ENCODE measurements at places on chromosomes 13 and 19. TPM values are rescaled to one million over a fixed set of nuclear protein-coding genes. Genes with fewer than 3 reads are reported as not detected.

- no peak for DNase-seq
Measured at GRCh38 chr13:76863022-76863421, 23.2 kb downstream of the KCTD12 start.

GRCh38 chr19:18328340-18329034 lies 5.6 kb upstream of the LSM4 start:
- DNase-seq, result peak; percentile 92

DNA sequence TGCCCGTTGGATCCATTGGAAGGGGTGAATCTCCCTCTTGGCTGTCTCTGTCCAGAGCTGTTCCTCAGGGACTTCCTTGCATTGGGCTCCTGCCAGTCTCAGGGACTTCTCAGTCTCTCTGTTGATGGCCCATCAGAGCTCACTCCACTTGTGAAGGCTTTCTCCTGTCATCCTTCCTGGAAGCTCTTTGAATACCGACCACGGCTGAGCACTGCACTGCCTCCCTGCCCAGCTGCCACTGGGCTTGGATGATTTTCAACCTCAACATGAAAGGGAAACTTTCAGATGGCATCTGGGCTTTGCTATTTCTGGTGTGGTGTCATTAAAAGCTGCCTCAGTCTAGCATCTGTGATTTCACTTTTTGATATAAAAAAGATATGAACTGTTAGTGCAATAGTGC lies 66.1 kb upstream of the ANKRD10 start:
- no peak for DNase-seq

DNA sequence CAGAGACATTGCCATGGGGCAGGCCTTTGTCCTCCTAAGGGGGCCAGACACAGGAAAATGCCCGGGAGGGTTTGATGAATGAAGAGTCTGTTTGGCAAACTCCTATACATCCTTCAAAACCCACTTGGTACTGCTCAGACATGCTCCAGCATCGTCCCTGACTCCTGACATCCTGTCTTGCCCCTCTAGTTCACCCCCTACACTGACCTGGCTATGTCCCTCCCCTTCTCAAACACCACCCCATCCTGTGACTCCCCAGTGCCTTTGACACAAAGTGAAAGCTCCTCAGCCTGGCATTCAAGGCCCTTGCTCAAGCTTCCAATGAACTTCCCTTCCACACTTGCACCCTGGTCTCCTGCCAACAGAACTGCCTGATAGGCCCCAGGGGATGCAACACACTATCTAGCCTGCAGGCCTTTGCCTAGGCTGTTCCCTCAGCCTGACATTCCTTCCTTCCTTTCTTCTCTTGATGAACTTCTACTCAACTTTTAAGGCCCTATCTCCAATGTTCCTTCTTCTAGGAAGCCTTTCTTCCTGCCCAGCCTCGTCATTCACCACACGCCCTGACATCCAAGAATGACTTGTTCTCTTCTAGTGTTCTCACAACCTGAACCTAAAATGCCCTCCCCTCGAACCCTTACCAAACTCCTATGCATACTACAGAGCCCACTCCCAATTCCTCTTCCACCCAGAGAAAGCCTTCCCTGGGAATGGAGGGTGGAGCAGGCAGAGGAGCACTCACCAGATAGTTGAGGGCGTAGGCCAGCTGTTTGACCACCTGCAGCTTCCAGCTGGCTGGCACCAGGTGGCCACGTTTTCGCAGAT lies 12.4 kb downstream of the JAK3 start:
- no peak for DNase-seq

GRCh38 chr13:21518617-21519144 lies 59.6 kb upstream of the ZDHHC20 start:
- DNase-seq, result no peak

GRCh38 chr19:4369888-4370260 lies 26.5 kb downstream of the MPND start:
- DNase-seq, result no peak

- DNase-seq, result no peak
Measured at GRCh38 chr19:15469513-15470297, 5.4 kb upstream of the RASAL3 start.

DNA sequence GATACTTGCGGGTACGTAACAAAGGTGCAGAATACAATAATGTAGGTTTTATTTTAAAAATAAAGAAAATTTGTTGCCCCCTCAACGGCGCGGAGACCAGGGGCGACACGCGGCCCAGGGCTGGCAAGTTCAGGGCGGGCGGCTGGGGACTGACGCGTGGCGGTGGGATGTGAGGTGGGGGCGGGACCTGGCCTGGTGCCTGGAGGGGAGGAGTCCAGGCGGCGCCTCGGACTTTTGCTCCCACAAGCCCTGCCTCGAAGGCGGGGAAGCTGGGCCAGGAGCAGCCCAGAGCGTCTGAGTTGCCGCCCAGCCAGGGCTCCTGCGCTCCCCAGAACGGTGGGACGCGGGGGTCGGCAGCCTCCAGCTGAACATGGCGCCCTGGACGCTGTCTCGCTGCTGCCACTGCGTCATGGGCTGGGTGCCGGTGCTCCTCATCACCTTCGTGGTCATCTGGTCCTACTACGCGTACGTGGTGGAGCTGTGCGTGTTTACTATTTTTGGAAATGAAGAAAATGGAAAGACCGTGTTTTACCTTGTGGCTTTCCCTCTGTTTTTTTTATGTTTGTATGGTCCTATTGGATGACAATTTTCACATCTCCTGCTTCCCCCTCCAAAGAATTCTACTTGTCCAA lies 1122.8 kb upstream of the ATXN8OS start:
- no peak for DNase-seq

DNA sequence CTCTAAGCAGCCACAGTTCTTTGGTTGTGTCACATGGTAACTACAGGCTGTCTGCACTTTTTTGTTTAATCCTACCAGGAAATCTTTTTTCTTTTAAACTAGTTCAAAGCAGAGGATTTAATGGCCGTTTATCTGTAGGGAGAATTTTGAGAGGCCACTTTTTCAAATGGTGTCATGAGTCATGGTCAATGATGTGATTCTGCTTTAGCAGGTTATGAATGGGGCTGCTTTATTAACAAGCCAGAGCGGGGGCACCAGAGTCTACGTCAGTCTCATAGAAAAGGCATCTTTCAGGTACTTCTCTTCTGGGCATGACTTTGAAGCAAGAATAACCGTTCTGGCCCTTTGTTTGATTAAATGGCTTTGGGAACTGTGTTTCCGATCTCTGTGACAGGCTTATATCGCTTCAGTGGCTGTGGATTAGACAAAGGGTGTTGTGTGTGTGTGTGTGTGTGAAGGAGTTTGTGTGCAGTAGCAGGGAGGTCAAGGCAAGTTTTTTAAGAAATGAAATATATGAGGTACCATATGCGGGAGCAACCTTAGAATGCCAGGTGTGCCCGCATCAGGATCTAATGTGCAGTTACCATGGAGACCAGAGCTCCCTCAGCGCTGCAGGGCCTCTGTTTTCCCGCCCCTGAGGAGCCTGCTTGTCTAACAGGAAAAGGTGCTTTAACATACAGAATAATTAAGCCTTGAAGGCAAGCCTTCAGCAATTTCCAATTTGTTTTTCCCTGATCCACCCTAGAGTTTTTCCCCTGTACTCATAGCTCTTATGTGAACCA lies 120.5 kb downstream of the KATNAL1 start:
- DNase-seq, result no peak

OR7D4 gene
- total RNA-seq, result not detected

C1QTNF9 gene
- 0.18 TPM for total RNA-seq
